Activated CD4-positive, alpha-beta T cell treated with anti-CD3 and anti-CD28 coated beads, Interleukin-10, Interleukin-2, amounts not matched to agents 100 ng/mL and 50 ng/mL, durations not matched to agents 16 hours and 8 hours (primary cell): ENCODE measurements at places on chromosomes 3 and 15.

DNA sequence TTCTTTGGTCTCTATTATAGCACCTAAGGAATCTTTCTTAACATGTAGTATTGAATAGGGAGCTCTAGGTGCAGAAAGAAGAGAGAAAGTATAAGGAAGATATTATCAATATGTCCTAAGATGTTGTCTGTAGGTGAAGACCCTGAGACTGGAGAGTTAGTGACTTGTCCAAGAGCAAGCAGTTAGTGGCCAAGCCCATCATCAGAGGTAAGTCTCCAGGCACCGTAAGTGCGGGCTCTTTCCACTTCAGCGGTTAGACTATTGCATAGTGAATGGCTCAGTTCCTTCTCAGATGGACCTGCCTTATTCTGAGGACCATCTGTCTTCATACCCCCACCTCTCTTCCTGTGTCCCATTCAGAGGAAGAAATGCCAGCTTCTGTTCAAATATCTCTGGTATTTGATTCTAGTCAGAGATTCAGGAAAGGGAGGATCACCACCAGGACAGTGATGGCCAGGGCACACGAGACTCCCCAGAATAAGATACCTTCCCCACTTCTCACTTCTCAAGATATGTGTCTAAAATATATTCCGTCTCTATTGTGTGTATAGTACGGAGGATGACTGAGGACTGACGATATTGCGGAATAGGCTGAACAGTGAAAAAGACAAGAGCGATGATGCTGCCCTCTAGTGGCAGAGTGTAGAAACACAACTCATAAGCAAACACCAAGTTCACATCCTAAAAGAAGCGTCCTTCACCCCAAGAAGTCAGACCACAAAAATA is 19.1 kb upstream of the ADGRG7 start:
- DNase-seq = peak; percentile 69

GRCh38 chr3:187735383-187735782 is 9.9 kb downstream of the BCL6 start:
- no peak for DNase-seq

DNA sequence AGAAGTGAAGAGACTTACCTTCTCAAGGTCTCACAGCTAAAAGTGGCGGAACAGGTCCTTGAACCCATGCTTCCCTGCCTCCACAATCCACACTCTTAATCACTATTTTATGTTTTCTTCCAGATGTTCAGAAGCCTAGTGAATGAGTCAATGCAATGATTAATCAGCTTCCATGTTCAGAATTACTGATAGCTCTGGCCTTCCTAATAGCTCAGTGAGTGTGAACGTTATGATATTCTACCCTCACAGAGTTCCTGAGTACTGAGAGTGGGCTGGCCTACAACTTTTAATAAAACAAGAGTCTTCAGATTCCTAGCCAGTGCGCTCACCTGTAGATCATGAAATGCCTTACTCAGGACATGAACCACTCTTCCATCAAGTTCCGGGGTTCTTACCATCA is 443.0 kb upstream of the ADAMTS9 start:
- DNase-seq = no peak

GRCh38 chr15:92900731-92901071 is 577 bp downstream of the CHD2 start:
- no peak for DNase-seq

GRCh38 chr15:92000709-92001108 is 147.2 kb downstream of the SLCO3A1 start:
- DNase-seq = no peak

- DNase-seq = no peak
Measured at GRCh38 chr3:64141476-64141875, 83.8 kb downstream of the PRICKLE2 start.

- no peak for DNase-seq
Measured at GRCh38 chr3:2770451-2770850, 339.7 kb downstream of the IL5RA start.

DNA sequence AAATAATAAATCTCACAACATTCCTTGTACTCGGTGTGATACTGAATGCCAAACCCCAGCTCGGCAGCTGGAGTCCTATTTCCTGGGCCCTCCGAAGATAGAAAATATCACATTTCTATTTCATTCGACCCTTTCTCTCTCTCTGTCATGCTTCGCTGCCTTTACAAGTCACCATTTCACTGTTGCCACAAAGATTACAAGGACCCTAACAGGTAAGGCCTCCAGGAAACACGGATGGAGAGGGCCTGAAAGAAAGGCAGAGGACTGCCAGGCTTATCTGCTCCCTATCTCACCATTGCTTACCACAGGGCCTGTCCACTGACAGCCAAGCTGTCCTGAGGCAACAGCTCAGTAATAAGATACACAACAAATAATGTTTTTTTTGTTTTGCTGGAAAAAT is 376.5 kb downstream of the MECOM start:
- no peak for DNase-seq

- DNase-seq = peak; percentile 12
Measured at GRCh38 chr15:51907136-51907862, 64.3 kb downstream of the LEO1 start.

- no peak for DNase-seq
Measured at GRCh38 chr3:31300456-31301443, 232.0 kb upstream of the STT3B start.

DNA sequence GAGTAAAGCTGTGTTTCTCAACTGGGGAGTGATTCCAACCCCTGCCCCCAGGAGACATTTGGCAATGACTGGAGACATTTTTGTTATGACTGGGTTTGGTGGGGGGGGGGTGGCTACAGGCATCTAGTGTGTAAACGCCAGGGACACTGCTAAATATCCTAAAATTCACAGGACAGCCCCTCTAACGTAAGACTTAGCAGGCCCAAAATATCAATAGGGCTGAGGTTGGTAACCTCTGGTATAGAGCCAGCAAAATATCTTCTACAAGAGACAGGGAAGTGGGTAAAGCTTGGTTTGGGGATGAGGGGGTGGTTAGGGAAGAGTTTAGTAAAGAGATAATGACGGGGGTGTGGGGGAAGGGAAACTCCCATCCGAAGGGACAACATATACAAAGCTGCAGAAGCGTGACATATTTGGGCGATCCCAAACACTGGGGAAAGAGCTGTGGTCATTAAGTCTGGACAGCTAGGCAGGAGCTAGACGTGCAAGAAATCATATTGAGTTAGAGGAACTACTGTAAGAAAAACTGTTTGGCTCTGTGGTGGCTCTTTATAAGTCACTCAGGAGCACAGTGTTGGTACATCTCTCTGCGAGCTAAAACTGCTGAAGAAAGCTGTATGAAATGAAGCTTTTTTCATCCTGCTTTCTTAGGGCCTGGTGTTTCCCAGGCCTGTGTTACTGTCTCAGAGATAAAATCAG is 697 bp upstream of the TRIM69 start:
- peak; percentile 74 for DNase-seq

DNA sequence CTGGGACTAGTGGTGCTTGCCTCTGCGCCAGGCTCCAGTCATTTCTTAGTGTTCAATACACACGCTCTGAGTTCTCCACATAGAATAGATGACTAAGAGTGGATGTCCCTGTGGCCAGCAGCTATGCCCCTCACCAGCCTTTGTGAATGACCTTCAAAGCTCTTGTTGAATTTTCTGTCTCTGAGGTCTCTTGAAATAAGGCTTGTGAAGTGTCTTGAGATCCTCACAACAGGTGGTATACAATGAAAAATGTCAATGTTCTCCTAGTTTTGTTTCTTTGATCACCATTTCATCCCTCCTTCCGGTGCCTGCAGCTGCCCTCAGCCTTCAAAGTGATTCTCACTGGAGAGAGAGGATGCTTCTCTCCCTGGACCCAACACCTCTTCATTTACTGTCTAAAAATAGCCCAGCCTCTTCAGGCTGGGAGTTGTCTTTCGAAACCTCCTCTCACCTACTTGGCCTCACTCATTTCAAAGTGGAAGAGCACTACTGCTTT is 5.4 kb downstream of the MAPKBP1 start:
- DNase-seq = no peak

GRCh38 chr15:66935688-66936087 is 129.7 kb upstream of the SMAD3 start:
- no peak for DNase-seq

- DNase-seq = no peak
Measured at GRCh38 chr3:55558316-55558715, 71.2 kb upstream of the WNT5A start.

DNA sequence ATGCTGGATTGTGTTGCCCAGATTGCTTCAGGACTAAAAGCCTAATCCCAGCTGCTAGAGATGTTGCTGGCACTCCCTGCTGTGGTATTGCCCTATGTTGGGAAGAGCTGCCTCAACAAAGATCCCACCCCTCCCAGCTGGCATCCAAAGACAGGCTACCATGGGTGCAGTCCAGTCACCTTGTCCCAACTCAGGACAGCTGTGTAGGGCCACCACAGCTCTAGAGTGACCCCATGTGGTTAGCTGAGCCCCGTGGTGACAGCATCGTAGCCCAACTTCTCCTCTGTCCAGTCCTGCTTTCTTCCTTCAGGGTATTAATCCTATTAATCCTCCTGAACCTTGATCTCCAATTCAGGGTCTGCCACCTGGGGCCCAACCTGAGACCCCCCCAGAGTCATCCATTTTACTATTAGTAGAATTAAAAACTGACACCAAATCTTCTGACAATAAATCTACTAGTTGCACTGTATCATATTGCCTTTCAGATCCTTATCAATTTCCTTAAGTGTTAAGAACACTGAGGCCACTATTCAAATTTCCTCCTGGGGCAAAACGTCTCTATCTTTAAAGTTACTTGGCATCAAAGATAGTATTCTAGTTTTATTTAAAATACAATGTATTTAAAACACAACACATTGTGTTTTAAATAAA is 83.5 kb downstream of the AQP9 start:
- DNase-seq = no peak

GRCh38 chr3:85171976-85172375 is 213.2 kb downstream of the CADM2 start:
- no peak for DNase-seq

GRCh38 chr15:76058714-76059319 is 968 bp upstream of the TMEM266 start:
- peak; percentile 41 for DNase-seq

DNA sequence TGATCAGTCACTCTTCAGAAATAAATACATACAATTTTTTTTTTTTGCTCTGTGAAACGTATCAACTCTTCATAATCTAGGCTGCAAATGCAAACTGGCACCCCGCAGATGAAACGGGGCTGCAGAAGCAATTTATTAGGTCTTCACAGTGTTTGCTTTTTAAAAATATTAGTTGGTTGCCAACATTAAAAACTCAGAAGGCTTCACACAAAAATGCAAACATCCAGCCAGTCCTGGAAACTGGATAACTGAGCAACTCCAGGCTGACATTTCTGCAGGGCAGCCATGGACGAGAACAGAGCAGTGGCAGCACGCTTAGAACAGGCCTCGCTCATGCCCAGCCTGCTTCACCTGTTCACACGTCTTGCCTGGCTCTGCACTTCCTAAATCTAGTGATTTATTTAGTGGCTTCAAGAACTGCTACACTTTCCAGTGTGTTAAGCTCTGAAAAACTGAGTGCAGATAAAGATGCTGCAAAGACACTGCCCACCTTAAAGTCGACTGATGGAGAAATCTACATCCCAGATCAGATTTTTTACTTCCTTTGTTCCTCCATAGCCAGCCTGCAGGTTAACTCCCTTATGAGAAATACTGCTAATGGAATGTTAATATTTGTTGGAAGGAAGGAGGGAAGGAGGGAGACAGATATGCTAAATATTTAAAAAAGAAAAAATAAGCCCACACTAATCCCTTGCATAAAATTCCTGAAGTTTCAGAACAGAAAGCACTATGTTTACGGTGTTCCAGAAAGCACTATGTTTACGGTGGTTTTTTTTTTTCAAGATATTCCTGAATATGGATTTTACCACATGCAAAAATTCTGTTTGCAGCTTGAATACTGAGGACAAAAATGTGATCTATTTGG is 53.6 kb downstream of the SETMAR start:
- no peak for DNase-seq

GRCh38 chr3:185332026-185332735 is 30.8 kb upstream of the MAP3K13 start:
- peak; percentile 74 for DNase-seq

DNA sequence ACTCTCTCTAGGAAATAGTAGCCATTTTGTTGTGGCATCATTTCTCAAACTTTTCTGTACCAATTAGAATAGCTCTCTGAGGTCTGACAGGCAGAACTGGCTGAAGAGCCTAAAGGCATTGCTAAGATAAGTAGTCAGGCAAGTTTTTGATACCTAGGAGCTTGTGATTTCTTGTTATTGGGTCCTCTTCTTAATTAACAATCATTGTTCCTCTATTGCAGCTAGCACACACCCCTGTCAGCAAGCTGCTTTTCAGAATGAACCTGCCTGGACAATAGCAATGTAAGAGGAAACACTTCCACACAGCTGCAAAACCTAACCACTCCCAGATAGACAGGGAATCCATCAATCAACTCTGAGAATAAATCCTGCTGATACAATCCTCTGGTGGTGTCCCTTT is 403.9 kb upstream of the TBL1XR1 start:
- DNase-seq = no peak

GRCh38 chr3:197003461-197004385 is 25.9 kb downstream of the MELTF start:
- peak; percentile 26 for DNase-seq

DNA sequence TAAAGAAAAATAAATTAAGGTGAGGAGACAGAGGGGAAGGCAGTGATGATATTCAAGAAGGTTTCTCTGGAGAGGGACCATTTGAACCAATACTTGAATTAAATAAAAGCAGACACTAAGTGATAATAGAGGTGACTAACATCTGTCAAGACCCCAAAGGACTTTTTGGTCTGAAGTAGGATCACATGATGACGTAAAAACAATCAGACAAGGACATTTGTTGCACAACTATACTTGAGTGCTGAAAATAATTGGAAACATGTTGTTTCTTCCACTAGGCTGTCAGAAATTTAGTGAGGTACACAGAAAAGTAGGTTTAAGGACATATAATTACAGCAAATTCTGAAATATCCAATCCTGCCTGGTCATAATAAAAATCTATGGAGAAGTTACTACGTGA is 179.5 kb downstream of the WNT5A start:
- DNase-seq = no peak

GRCh38 chr3:173109143-173109542 is 31.9 kb downstream of the SPATA16 start:
- no peak for DNase-seq

- DNase-seq = no peak
Measured at GRCh38 chr3:81003817-81004216, 757.6 kb downstream of the GBE1 start.

- no peak for DNase-seq
Measured at GRCh38 chr3:49769286-49769915, 16.9 kb downstream of the IP6K1 start.

DNA sequence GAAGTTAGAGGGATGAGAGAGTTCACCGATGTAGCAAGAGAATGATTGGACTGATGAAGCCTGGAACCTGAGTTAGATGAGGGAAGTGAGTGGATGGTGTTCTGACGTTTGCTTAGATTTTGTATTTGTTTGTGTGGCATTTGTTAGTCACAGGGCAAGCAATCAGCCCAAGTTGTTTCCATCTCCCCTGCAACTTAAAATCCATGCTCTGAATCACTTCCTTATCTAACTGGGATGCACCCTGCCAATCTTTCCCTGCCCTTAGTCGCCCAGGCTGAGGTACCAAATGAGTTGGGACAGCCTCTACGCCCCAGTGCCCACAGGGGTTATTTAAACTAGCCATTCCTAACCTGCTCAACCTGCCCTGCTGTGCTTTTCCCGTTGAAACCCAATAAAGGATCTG is 12.6 kb downstream of the PAQR5 start:
- no peak for DNase-seq

- DNase-seq = no peak
Measured at GRCh38 chr3:184169896-184170875, 4.5 kb upstream of the AP2M1 start.
